Peyer's patch (tissue), 4 donors: ENCODE measurements at places on chromosomes 2 and 18.
A peak's percentile ranks its signal among the peaks of the same experiment; 100 is the strongest.

DNA sequence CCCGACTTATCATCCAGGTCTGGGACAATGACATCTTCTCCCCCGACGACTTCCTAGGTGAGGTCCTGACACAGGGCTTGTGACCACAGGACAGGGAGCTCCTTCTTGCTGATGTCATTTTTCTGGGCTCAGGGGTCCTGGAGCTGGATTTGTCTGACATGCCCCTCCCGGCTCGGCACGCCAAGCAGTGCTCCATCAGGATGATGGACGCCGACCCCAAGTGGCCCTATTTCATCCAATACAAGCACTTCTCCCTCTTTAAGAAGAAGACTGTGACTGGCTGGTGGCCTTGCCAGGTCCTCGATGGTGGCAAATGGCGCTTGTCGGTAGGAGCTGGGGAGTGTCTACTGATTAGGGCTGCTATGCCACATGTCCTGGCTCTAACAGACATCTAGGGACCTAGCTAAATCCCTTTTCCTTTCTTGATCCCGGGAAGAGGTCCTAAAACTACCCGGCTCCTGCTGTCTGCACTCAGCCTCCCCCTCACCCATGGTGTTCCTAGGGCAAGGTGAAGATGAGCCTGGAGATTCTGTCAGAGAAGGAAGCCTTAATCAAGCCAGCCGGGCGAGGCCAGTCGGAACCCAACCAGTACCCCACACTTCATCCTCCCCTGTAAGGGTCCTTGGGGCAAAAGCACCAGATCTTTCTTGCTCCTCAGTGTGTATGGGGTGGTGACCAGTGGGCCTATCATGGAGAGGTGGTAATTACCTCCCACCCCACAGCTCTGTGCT, 36.7 kb downstream of the LMAN2L start:
- no peak for DNase-seq

DNA sequence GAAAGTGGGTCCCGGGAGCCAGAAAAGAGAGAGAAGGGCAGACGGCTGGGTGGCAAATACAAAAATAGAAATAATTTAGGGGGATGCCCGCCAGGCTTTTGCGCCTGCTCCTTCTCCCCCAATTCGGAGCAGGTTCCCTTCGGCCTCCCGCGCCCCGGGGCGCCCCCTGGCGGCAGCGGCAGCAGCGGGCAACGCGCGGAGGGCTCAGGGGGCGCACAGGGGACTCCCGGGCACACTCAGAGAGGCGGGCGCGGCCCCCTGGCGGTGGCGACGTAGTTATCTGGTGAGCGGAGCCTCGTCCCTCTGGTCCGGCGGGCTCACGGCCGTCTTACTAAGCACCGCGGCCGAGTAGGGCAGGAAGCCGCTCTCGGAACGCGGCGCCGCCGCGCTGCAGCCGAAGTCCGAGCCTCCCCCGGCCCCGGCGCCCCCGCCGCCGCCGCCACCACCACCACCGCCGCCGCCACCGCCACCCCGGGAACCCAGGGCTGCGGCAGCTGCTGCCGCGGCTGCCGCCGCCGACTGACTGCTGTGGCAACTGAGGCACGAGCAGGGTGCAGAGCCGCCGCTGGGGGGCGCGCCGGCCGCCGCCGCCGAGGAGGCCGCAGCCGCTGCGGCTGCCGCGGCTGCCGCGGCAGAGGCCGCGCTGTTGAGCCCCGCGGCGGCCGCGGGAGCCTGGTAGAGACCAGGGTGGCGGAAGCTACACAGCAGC, 3.8 kb downstream of the EVX2 start:
- no peak for DNase-seq

DNA sequence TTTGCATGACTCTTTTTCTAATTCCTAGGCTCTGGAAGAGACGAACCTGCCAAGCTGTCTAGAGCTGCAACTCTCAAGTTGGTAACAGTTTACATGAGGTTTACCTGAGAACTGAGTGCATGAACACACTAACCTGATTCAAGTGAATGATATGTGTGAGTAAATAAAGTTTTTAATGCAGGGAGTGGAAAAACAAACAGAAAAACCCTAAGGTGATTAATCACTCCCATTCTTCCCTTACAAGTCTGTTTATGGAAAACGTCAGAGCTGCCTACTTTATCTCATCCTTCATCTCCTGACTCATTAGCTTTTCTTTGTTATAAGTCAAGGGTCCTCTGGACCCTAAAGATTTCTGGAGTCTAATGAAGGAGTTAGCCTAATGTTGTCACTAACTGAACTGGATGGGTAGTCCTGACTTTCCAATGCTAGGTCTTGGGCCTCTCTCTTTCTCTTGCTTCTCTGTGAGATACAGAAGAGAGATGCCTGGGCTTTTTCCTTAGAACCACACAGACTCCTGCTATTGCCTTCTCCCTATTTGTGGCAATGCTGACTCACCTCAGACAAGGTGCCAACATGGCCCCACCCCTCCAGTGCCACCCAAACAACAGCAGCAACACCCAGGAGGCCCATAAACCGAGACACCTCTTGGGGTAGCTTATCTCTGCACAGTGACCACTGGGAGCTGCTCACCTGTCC, 952.4 kb downstream of the EPHA4 start:
- DNase-seq, result no peak

DNA sequence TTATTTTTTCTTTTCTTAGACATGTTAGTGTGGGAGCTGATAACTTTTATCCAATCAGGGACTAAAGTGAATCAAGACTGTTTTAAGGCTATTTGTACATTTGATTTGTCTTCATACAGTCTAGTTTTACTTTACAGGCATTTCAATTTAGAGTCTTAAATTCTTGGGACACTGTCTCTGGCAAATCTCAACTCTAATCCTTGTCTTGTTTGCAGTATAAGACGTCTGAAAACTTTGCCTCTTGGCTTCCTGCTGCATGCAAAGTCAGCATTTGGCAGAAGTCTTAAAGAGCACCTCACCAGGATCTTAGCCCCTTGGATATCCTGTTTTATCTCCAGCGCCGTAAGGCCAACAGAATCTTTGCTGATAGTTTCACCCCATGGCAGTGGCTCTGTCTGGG, 30.3 kb downstream of the SPOPL start:
- no peak for DNase-seq

DNA sequence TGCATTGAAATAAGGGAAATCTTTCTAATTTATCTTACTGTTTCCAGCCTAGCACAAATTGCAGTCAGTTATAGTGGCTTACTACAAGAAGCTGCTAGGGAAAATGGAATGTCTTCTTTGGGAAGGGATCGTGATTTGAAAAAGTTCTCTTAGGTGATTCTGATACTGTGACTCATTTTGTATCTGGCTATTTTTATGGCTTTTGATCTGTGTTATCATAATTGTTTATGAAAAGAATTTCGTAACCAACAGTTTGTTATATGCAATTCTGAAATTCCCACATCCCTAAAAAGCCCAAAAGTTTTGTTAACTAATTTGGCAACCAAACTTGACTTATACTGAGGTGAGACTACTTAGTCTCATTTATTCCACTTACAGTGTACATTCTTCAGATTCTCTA, 12.4 kb downstream of the PTPN4 start:
- DNase-seq, result no peak

- DNase-seq, result no peak
These were observed 3.9 kb downstream of the GLI2 start for GRCh38 chr2:120739438-120740090.

- DNase-seq, result no peak
These were observed 76.4 kb downstream of the TMEM18 start for GRCh38 chr2:600542-601386.

GRCh38 chr2:56207760-56208159, 24.0 kb downstream of the CCDC85A start:
- DNase-seq, result no peak

- no peak for DNase-seq
These were observed 34.4 kb upstream of the RAPGEF4 start for GRCh38 chr2:172701250-172701649.

DNA sequence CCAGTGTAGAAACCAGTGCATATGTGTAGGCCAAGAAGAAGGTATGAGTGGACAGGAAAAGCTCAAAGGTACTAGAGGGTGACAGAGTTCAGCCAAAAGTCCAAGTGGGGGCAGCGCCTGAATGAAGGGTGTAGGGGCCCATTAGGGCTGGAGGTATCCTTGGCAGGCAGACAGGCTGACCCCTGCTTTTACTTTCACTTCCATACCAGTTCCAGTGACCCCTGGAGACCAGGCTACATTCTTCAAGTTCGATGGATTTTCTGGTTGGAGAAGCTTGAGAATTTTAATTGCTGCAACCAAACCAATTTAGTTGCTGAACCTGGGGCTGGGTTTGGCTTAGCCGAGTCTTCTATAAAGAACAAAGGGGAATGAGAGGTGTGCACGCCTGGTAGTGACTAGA, 42.3 kb upstream of the MRPL33 start:
- no peak for DNase-seq

GRCh38 chr2:8566774-8567468, 114.9 kb upstream of the ID2 start:
- DNase-seq, result no peak

DNA sequence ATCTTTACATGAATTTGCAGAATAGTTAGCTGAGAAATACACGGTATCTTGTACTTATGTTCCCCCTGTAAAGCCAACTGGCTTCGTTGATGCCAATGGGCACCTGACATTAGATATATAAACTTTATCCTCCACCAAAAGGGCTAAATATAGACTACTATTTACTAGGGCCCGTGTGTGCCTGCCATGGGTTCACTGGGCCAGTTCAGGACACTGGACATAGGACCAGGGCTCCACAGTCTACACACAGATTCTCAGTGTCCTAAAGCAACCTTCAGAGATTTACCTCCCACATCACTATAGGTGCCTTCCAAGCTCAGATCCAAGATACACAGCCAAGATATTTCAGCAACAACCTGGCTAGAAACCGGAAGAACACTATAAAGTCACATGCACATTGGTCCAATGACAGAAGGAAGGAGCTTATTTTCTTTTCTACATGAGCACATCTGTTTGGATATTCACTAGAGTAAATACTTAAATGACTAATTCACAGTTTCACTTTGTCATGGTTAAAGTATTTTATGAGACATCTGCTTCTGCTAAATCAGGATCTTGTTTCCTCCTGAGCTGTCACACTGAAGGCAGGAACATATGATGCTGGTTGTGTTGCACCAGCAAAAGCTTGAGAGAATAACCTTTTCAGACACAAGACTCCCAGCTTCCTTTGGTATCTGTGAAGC, 95.1 kb downstream of the MYO5B start:
- DNase-seq, result no peak

DNA sequence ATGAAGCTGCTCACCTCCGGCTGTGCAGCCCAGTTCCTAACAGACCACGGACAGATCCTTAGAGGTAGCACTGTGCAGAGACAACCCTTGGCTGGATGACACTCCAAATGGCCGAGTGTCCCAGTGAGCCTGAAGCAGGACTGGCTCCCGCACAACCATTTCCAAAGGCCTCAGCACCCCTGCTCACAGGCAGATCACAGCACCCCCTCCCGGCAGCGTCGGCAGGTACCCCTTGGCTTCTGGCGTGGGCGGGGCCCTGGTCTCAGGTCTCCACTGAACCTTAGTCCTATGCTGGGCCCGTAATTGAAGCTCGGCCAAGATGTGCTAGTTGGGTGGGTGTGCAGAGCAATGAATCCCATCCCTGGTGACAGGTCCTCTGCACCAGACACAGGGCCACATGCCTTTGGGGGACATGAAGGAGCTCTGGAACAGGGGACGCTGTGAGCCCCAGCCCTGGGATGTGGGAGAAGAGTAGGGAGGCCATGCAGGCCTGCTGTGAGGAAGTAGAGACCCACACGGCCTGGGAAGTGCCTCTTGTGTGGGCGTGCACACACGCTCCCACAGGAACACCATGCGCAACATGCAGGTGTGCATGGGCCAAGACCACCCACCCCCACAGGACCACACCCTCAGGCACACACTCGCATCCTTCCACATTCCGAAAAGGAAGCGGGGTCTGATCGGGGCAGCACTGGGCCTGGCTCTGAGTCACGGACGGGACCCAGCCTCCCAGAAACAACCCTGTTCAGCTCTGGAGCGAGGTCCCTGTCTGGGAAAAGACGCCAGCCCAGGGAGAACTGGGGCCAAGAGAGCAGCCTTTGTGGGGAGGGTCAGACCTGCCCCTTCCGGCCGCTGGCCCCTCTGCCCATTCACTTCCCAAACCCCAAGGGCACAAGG, 2.8 kb downstream of the DUSP2 start:
- peak; percentile 73 for DNase-seq

- no peak for DNase-seq
These were observed 26.6 kb downstream of the HS1BP3 start for GRCh38 chr2:20624156-20624883.

DNA sequence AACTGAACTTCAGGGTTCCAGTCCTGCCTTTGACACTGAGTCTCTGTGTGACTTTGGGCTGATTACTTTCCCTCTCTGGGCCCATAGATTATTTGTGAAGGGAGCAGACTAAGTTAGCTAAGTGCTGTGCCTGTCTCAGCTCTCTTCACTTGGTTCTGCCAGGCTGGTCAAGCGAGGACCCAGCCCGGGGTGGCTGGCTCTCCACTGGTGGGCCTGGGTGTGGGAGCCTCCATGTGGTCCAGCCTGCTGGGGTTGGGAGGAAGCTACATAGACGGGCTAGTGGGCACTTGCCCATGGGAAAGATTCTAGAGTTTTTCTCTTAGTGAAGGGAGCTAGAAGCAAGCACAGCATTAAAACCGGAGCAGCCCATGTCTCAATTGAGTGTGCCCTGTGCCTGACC, 59.0 kb downstream of the DYSF start:
- DNase-seq, result no peak

- no peak for DNase-seq
These were observed 29.6 kb downstream of the GAD1 start for GRCh38 chr2:170846314-170846713.

DNA sequence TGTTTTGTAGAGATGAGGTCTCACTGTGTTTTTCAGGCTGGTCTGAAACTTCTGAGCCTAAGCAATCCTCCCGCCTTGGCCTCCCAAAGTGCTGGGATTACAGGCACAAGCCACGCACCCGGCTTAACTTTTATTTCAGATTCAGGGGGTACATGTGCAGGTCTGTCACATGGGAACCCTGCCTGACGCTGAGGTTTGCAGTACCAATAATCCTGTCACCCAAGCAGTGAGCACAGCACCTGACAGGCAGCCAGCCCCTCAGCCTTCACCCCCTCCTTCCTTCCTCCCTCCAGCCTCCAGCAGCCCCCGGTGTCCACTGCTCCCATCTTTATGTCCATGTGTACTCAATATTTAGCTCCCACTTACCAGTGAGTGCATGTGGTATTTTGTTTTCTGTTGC, 46.0 kb upstream of the RPL31 start:
- DNase-seq, result no peak

- DNase-seq, result no peak
These were observed 219.7 kb upstream of the STK17B start for GRCh38 chr2:196391149-196391479.
